Cardiac fibroblast (primary cell): ENCODE measurements at places on chromosomes 12 and 14.

- peak; percentile 27 for DNase-seq
Measured at GRCh38 chr12:50505675-50506530, 1.1 kb downstream of the DIP2B start.

- DNase-seq = no peak
Measured at GRCh38 chr12:97560350-97560749, 97.7 kb downstream of the RMST start.

DNA sequence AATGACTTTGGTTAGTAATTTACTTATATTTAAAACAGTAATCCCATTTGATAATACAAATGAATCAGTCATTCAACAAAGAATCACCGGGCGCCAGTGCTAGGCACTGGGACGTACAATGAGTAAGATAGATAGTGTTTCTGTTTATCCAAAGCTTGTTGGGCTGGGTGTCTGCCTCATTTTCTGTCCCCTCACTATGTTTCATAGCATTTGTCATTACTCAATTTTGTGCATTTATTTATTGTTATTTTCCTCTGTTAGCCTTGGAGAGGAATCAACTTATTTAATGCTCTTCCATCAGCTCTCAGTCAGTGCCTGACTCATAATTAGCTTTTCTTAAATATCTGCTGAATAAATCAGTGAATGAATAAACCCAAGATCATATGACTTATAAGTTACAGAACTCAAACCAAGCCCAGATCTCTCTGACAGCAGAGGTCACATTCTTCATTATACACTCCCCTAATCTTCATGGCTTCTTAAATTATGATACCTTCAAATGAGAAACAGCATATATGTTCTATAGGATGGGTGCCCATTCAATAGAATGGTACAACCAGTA lies 86.2 kb downstream of the TSPAN8 start:
- DNase-seq = peak; percentile 9

DNA sequence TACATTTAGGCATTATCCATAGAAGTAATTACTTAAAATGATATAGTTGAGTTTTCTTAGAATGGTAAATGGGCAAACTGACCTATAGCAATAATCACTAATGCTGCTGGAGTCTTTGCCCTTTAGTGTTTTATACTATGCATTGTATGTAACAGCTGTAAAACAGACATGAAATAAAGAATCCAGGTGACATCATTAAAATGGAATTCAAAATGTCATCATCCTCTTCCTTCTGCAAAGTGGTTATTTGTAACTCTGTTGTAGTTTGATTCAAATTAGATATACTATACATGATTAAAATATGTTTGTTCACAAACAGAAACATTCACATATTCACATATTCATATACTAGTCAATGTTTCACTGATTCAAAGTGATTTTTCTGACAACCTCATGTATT lies 598.8 kb downstream of the SLC16A7 start:
- peak; percentile 15 for DNase-seq

DNA sequence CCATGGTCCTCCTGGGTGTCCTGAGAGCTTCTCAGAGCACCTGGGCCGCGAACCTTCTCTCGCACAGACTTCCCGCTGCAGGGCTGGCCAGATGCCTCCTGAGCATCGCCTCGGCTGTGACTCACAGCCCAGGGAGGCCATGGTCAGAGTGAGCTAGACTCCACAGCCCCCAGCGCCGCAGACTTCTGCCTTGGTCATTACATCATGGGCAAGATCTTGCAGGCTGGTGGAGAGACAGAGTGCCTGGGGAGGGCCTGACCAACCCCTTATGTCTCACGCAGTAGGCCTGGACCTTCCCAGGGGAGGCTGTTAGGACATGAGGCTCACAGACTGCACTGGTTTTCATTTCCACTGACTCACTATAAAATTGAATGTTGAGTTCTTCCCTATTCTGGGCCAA lies 41.8 kb downstream of the SMOC1 start:
- peak; percentile 47 for DNase-seq

DNA sequence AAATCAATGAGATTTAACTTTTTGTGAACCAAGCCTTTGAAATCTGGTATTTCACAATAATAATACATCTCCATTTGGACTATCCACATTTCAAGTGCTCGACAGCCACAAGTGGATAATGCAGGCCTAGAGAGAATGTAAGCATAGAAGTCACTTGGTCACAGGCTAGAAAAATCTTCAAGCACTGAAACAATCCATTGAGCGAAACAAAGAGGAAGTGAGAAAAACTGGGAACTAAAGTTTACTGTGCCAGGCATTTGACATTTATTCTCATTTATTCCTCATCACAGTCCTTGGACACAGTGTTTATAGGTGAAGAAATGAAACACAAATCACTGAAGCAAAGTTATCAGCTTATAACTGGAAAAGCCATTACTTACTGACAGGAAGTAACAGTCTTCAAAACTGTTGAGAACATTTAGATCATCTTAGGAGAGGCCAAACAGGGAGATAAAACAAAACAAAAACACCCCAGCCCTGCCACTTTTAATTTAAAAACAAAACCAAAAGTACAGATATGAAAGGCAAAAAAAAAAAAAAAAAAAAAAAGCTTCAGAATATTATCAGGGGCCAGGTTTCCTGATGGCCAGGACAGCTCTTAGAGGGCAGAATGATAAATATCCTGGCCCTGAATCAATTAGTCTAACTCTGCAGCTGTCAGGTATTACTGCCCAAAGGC lies 29.2 kb downstream of the GNS start:
- no peak for DNase-seq

DNA sequence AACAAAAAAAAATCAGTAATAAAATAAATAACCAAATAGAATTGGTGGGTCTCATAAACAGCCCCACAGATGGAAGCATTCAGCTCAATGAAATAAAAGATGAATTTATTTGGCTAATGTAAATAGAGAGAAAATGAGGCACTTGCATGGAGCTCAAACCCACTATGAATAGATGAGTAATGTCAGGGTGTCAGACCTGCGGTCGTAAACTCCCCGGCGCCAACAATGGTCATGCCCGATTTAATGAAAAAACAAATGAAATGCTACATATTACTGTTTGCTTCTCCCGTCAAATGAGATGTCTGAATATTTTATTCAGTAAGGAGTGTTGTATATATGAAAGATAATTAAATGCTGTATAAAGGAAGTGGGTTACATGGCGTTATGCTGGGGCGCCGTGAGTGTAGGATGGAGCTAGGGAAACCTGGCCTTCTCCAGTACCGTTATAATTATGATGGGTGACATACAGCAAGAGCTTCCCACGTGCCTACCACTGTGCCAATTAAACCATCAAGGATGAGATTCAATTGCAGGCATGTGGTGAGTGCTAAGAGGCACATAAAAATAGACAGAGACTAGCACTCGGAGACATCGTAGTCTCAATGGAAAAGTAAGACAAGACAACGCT lies 648.1 kb downstream of the BCL11B start:
- DNase-seq = no peak

- peak; percentile 32 for DNase-seq
Measured at GRCh38 chr12:810671-811415, 58.5 kb downstream of the WNK1 start.

DNA sequence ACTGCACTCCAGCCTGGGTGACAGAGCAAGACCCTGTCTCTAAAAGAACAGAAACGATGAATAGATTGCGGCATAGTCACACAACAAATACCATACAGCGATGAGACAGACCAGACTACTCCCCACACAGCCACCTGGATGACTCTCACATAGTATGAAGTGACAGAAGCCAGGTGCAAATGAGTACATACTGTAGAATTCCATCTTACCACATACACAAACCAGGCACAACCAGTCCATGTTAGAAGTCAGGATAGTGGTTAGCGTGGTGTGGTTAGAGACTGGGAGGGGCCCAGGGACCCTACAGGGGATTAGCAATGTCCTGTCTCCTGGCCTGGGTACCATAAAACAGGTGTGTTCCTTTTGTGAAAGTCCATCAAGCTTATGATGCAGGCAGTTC lies 53.8 kb downstream of the FAM222A start:
- no peak for DNase-seq

- DNase-seq = no peak
Measured at GRCh38 chr14:55964091-55964490, 154.1 kb upstream of the PELI2 start.

GRCh38 chr12:26843311-26843710 lies 10.3 kb upstream of the ITPR2 start:
- no peak for DNase-seq

GRCh38 chr14:34817768-34818167 lies 57.4 kb downstream of the BAZ1A start:
- no peak for DNase-seq

GRCh38 chr12:108972358-108972757 lies 48.5 kb downstream of the SVOP start:
- peak; percentile 12 for DNase-seq

DNA sequence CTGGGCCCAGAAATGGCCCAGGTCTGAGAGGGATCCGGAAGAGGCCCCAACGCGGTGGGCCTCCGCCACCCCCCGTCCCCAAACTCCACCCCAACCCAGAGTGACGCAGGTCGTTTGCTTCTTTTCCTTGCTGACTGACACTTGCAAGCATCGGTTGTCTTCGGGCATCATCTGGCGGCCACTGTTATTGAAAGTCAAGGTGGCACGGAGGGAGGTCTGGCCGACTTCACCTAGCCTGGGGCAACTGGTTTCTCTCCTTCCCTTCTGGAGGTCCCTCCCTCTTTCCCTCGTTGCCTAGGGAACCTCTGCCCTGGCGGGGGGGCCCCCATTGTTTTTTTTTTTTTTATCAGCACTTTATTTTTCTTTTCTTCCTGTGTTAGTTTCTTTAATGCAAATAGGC lies 241.8 kb downstream of the ALG10 start:
- no peak for DNase-seq

DNA sequence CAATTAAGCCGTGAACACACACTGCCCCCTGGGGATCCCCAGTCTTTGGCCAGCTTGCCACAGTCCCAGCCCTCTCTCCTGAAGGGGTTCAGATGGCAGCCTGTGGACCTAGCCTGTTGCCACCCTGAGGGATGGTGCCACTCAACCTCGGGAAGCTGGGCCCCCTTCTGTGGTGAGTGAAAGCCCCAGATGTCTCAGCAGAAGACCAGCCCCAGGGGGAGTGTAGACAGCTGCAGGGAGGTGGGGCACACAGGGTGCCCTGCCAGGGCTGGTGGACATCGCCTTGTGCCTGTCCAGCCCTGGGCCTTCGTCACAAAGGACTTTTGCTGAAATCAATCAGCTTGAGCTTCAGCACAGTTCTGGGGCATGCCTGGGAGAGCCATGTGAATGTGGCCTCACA lies 32.4 kb downstream of the C14orf132 start:
- no peak for DNase-seq

- DNase-seq = no peak
Measured at GRCh38 chr14:52188381-52188780, 79.1 kb upstream of the PTGDR start.

DNA sequence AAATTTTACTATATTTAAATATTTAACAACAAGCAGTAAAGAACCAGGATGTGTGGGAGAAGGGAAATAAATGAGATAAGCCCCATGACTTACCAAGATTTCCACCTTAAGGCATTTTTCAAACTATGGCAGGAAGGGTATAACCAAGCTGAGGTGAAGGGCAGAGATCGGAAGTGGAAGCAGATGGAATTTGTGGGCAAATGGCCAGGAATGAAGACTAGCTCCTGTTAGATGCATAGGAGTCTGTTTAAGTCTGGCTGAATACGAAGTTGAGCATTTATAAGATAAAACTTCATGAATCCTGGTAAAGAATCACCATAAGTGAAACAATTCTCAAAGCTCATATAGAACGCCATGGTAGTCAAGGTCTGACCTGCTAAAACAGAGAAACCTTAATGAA lies 163.5 kb downstream of the DIO2 start:
- DNase-seq = peak; percentile 2

DNA sequence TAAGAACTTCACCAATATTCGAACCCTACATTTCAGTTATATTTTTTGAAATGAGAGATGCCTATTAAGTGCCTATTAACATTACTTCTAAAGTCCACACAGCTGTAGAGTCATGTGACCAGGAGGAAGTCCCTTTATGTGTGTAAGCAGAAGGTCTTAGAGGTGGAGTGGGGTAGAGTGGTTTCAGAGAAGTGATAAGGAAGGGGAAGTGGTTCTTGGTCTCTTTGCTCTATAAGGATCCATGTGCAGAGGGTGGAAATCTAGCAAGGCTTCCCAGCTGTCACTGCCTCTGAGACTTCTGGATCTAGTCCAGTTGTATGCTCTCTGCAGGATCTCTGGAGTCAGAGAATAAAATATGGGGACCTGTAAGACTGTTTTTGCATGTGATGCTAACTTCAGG lies 673.9 kb downstream of the FLRT2 start:
- DNase-seq = no peak

DNA sequence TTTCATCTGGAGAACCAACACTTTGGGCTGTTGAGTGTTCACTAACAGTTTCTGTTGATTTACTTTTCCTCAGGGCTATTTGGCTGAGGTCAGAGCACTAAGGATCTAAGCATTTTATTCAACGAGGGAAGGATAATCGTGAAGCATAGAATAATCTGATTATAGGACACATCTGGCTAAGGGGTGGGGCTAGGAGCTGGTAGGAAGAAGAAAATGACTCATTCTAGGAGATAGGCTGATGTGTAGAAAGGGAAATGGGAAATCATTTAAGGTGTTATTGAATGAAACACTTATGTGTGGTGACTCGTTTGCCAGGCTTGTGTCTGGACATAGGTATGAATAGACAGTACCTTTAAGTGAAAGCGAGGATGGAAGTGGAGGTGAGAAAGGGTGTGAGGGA lies 167.2 kb downstream of the ETNK1 start:
- no peak for DNase-seq

DNA sequence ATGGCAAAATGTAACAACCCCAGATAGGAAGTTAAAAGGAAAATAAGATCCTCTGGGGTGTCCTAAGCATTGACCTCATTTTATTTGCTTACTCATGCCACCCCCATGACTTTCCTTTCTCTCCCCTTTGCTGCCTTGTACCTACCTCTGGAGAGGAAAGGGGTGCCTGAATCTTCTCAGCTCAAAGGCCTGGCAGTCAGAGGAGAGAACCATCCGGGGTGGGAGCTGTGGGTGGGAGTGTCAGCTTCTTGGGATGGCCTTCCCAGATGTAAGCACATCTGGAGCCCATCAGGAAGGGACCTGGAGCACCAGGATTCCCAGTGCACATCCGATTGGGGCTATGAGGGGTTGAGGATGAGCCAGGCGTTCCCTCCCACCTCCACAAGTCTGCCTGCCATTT lies 5.2 kb upstream of the ITGA5 start:
- DNase-seq = no peak

- peak; percentile 87 for DNase-seq
Measured at GRCh38 chr12:46386877-46387629, 14.5 kb upstream of the SLC38A2 start.

GRCh38 chr14:101232340-101233020 lies 328.8 kb upstream of the DIO3 start:
- no peak for DNase-seq

DNA sequence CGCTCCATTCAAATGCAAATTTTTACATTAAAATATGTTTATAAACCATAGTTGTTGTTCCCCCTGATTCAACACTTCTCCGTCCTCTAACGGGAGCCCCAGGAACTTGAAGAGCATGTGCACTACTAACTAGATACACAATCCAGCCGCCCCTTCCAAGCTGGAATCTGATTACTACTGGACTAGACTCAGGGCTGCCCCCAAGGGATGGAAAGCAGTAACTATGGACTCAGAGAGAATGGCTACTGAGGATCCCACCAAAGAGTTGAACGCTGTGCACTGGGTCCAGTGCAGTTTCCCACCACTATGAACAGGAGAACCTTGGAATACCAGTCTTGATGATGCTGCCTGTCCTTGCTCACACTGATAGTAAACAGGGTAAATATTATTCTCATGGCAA lies 48.6 kb upstream of the PCNX1 start:
- no peak for DNase-seq
